Effector memory CD8-positive, alpha-beta T cell (primary cell): ENCODE measurements at places on chromosomes 6 and 20.

- no peak for DNase-seq
Observed at GRCh38 chr6:28542440-28543296, 17.0 kb downstream of the GPX5 start.

DNA sequence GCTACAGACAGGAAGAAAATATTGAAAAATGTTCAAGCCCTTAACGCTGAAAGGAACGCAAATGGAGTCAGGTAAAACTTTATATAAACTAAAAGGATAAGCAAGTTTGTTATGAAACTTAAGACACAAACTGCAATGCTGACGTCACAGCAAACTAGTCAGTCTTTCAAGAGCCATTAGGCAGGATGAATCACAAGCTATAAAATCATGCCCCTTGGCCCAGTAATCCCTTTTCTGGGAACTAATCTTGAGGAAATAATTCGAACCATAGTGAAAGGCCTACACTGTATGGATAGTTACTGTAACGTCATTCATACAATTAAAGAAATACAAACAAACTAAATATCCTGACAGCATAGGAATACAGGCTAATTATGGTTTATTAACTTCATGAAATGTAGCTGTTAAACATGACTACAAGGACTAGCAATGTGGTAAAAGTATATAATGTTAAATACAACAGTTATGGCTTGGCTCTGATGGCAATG lies 42.7 kb upstream of the HINT3 start:
- DNase-seq, result no peak

DNA sequence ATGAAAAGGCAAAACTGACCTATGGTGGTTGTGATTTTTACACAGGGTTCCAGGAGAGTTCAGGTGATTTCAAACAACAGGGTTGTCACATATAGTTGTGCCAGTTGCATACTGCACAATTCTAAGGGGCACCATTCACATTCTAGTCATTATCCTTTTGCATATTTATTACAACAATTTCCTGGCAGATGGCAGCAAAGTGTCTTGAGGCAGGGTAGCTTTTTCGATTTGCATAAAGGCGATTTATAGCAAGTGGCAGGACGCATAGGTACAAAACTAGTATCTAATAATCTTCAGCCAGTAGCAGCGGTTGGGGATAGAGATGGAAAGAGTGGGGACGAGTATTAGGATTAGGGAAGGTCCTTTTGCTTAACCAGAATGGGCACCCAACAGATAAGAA lies 46.5 kb upstream of the TRAF3IP2 start:
- no peak for DNase-seq

DNA sequence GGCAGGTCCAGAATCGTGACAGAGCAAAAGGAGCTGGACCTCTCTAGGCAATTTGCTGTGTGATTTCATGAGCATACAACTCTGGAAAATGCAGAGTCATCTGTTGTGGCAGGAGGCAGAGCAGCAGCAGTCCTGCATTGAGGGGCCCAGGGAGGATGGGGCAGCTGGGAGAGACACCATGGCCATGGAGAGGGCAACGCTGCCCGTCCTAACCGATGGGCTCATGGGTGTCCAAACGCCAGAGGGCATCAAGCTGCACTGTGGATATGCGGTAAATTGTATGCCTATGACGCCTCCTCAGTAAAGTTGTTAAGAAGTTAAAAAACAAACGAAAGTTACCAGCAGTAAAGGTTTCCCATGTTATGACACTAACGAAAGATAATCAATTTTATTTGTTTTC lies 42.2 kb upstream of the DACT2 start:
- DNase-seq, result no peak

DNA sequence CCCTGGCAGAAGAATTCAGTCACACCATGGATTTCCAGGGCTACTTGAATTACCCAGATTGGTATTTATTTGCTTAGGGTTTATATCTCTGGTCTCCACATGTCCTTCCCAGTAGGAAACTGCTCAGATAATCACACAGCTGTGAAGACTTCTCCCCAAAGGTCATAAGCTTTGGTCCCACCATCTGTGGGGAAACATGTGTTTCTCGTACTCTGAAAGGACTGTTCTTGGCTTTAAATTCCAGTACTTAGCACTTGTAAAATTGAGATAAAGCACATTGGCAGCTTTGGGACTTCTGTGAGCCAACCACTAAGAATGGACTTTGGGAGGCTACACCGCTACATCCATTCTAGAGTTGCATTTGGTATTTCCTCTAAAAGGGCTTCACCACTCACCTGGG lies 205.3 kb upstream of the FOXA2 start:
- DNase-seq, result no peak

GRCh38 chr6:111564482-111564945 lies 41.2 kb downstream of the TRAF3IP2 start:
- no peak for DNase-seq

DNA sequence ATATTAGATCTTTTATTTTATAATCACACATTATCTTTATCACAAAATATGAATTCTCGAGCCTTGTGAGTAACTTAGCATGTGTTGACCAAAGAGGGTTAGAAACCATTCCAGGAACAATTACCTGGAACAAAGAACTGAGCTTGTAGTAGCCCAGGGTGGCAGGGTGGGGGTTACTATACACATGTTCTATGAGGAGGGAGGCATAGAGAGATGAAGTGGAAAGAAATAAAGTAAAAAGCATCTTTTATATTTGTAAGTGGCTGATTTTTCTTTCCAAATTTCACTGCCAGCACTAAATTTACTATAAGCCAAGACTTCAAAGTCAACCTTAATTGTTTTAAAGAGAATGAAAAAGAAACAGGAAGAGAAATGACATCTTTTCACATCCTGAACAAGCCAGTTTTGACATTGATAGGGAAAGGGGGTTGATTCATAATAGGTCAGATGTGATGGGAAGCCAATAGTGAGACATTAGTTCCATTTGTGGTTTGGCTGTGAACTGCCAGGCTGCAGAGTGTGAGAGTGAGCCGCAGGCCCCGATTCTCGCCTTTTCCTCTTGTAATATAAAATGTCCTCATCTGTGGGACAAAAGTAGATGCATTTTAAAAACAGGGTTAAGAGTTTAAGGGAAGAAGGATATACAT lies 52.7 kb upstream of the MYB start:
- DNase-seq, result peak; percentile 37

DNA sequence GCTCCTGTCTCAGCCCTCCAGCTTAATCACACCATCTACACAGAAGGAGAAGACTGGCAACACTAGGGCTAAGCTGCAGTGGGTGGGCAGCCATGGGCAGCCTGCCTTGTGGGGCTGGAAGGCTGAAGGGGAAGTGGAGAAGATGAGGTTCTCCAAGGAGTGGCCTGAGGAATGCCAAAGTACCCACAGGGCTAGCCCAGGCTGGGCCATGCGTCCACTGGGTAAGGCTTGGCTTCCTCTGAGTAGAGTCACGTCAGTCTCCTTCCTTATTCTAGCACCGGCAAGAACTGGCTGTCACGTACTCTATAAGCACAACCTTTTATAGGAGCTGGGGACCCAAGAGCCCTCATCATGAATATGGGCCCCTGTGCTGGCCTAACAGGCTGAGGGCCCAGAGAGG lies 110.6 kb upstream of the SIRPA start:
- no peak for DNase-seq

DNA sequence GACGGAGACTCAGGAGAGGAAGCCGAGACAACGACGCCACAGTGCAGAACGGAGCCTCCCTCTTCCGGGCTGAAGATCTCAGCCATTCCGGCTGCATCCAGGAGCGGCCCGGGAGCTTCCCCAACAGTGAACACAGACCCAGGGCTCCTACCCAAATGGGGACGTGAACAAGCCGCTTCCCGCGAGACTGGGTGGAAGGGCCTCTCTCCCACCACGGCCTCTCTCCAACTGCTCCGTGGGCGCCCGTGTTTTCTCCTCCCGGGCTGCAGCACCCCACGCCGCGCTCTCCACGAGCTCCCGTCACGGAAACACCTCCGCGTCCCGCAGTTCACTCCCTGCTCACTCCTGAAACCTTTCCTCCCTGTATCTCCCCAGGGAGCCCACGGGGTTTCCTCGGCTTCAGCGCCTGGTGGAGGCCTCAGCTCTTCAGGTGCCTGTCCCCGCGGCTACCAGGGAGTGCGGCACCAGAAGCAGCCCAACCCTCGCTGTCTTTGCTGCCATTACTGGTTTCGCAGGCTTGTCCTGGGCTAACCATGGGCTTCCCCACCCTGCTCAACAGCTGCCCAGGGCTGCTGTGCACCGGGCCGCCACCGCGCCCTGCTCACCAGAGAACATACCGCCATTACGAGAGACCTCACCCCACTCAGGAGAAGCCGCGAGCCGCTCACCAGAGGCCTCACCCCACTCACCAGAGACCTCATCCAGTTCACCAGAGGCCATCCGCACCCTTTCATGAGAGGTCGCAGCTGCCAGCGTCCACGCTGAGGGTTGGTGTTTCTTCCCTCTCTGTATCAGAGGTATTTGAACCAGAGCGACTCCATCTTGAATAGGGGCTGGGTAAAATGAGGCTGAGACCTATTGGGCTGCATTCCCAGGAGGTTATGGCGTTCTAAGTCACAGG lies 922.8 kb downstream of the QKI start:
- no peak for DNase-seq

GRCh38 chr6:154969796-154970195 lies 25.3 kb upstream of the TIAM2 start:
- no peak for DNase-seq

DNA sequence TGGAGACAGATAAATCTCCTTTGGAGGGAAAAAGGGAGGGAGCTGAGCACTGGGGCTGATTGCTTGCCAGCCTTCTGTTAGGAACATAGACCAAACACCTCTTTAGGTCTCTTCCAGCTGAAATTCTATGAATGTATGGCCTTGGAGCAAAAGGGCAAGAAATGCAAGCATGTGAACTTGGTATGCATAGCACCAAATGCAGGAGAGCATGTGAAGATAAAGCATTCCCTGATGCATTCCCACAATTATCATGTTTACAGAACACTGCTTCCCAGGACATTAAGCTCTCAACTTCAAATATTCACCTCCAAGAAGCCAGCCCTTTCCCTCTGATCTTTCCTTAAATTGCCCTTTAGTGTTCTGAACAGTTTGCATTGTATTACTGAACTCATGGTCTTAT lies 15.6 kb downstream of the RIPOR2 start:
- DNase-seq, result no peak

DNA sequence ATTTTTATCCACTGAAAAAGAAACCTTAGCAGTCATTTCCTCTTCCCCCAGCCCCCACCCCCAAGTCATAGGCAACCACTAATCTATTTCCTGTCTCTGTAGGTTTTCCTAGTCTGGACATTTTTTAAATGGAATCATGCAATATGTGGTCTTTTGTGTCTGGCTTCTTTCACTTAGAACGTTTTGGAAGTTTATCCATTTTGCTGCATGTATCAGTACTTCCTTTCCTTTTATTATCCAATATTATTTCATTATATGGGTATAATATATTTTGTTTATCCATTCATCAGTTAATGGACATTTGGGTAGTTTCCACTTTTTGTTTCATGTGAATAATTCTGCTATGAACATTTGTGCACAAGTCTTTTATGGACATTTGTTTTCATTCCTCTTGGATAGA lies 99.3 kb upstream of the BMP5 start:
- DNase-seq, result no peak

DNA sequence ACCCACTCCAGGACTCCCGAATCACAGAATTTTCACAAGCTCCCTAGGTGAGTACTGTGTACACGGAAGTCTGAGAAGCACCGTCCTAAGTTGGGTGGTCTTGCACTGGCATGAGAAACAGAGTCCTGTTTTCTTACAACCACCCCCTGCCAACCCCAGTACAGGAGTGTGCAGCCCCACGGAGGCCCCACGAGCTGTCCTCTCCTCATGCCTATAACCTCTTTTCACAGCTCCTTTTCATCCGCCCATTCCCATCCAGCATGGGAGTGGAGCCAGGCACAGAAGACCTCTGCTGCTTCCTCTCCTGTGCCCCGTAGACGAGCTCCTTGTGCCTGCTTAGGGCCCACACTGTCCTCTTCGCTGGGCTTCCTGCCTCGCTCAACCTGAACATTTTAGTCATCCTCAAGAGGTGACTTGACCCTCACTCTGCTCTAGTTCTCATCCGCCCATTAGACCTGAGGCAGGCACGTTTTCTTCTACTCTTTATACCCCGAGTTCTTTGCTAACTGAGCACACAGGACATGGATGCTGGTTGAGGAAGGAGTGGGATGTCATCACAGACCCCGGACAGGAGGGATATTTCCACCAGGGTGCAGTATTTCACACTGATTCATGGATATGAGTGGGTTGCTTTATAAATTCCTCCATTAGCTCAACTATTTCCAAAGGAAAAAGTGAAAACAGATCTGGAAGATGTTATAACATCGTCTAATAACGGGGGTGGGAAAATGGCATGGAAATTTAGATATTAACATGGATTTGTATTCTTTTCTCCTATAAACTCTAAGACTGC lies 160.5 kb downstream of the TTLL2 start:
- DNase-seq, result no peak

DNA sequence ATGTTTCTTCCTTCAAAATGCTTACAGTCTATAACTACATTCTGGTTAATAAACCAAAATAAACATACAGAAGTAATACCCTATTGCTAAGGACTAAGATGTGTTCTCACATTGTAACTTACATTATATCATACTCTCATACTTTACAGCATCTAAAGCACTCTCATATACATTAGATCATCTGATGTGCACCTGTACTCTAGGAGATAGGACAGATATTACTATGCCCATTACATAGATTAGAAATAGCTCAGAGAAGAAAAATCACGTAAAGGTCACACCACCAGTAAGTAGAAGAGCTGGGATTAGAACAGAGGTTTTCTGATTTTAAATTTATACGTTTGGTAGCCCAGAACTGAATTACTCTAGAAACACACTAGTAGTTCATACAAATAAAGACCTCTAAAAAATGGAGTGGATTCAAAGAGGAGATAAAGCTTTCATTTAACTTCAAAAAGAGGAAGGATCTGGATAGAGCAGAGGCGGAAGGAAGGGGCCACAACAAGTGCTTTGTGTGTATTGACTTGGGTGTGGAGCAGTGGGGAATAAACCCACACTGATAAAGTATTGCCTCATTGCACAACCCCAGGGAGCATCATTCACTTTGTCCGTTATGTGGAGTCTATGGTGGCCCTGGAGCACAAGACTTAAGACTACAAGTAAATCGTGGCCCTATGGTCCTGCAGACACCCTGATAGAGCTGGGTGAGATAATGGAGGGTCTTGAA lies 30.9 kb downstream of the SLC2A12 start:
- DNase-seq, result no peak

DNA sequence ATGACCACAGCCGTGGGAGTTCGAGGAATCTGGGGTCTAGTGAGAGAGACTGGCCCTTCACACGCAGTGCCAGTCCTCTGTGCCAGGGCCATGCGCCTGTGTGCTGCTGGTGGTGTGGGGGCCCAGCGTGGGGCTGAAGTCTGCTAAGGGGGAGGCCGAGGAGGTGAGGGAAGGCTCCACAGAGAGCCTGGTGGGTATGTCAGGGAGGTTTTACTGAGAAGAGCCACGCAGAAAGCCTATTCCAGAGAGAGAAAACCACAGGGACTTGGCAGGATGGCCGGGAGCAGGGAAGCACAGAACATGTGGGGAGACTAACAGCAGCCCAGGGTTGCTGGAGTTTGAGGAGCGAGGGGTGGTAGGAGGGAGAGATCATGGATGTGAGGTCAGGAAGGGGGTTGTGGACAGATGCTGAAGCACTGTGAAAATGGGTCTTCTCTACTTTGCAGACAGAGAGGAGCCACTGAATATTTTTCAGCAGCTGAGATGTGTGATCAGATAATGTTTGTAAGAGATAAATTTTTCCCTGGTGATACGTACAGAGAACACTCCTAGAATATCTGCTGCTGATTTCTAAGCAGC lies 35.3 kb downstream of the DUSP22 start:
- no peak for DNase-seq
